ENCODE measurements at places on chromosomes 7 and 10.

GRCh38 chr7:70771451-70771850 lies 360.5 kb upstream of the GALNT17 start:
- DNase-seq, result no peak

DNA sequence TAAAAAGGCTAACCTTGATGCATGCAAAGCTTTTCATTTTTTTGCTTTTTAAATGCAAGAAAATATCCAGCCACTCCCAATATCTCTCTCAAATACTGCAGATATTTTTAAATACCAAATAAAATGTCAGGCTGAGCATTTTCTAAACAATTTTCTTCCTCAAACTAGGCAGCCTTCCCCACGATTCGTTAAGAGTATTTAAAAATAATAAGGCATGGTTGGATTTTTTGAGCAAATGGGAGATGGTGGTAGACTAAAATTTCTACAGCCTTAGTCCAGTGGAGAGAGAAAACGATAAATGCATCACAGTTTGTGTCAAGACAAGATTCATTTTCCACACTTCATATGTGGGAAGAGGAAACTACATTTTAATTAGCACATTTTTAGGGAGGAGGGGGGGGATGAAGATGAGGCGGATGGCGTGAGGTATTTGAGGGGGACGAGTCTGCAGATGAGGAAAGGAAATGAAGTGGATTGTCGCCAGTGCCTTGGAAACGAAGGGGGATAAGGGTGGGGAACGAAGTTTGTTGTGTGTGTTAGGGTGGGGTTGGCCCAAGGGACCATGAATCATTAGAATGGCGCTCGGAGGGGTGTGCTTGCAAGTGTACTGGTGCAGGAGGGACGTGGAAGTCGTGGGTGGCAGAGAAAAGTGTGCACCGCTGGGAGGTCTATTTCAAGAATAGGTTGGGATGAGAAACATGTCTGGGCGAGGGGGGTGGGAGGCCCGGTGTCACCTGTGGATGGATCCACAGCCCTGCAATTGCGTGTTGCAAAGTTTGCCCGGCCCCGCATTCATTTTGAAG lies 1.2 kb upstream of the ADD3 start:
- DNase-seq, result peak; percentile 20

DNA sequence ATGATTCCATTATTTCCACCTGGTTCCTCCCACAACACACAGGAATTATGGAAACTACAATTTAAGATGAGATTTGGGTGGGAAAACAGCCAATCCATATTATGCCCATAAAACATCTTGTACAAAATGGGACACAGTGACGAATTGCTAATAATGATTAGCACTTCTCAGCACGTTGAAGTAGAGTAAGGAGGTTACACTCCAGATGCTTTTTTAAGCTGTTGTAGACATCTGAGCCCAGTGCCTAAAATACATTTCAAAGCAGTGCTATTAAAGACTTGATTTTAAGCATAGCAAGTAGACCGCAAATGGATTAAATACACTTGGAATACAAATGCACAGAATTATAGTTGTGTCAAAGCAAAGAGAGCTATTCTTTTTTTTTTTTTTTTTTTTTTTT lies 105.9 kb downstream of the AASS start:
- DNase-seq, result no peak

GRCh38 chr7:158620418-158620817 lies 32.8 kb upstream of the PTPRN2 start:
- no peak for DNase-seq

GRCh38 chr10:113047605-113047962 lies 97.5 kb downstream of the TCF7L2 start:
- DNase-seq, result no peak

DNA sequence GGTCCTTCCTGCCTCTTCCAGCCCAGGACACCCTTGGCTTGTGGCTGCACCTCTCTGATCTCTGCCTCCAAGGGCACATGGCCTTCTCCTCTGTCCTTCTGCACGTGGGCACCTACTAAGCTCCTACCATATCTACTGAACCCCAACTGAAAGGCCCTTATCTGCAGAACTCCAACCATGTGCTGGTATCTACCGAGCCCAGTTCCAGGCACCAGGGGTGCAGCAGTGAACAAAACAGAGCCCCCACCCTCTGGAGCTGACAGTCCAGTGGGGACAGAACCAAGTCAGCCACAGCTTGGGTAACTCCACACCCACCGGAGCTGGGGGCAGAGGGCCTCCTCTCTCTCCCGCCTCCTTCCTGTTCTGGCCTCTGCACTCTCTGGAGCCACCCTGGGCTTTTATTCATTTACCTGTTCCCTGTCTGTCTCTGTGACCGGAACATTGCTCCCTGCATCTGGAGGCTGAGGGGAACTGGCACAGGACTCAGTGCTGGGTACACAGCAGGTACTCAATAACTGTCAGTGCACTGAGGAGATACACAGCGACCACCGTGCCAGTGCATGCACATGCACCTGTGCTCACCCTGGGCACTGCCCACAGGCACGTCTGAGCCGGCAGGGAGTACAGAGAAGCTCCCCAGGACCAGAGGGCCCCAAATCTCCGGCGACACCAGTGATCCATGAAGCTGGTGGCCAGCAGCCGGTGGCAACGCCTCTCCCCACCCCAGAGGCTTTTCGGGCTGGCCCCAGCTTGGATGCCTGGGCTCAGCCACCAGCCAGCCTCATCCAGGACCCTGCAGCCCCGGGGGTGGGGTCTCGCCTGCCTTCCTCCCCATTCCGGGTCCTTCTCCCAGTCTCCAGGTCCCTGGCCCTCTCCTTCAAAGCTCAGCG lies 2.0 kb downstream of the MICALL2 start:
- DNase-seq, result no peak

GRCh38 chr10:78197628-78198272 lies 164.1 kb downstream of the RPS24 start:
- no peak for DNase-seq

- DNase-seq, result no peak
Measured at GRCh38 chr7:90723233-90723632, 127.1 kb downstream of the CDK14 start.

DNA sequence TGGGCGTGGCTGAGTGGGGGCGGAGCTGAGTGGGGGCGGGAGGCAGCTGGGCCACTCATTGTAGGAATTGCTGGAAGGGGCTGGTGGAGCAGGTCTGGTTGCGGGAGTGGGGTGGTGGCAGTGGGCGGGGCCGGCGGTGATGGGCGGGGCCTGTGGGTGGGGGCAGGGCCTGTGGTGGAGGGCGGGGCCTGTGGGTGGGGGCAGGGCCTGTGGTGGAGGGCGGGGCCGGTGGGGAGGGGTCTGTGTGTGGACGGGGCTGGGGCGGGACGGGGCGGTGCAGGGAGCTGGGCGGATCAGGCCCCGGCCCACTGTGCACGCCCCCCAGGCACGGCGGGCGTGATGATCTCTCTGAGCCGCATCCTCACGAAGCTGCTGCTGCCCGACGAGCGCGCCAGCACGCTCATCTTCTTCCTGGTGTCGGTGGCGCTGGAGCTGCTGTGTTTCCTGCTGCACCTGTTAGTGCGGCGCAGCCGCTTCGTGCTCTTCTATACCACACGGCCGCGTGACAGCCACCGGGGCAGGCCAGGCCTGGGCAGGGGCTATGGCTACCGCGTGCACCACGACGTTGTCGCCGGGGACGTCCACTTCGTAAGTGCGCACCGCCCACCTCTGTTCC lies 14.0 kb downstream of the SLC29A4 start:
- DNase-seq, result peak; percentile 87

GRCh38 chr7:13829914-13830900 lies 159.3 kb downstream of the ETV1 start:
- DNase-seq, result no peak

DNA sequence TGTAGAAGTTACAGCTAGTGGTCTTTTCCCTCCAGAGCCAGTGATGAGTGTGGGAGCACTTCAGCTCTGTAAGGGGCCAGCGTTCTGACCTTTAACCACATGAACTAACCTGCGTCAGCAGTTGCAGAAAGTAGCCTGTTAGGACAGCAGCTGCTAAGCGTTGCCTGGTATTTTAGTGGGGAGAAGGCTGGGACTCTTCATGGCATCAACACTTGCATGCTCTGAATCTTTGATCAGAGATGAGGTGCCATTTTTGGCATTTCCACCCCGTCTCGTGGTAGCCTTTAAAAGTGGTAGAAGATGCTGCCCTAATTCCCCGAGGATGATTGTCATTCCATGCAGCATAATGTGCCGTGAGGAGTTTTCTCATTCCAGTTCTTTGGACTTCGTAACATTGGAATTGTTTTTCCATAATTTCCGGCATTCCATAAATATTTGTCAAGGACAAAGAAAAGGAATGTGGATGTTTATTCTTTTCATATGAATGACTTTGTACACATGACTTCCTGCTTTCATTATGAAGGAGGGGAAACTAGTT lies 92.2 kb downstream of the AVL9 start:
- DNase-seq, result no peak

DNA sequence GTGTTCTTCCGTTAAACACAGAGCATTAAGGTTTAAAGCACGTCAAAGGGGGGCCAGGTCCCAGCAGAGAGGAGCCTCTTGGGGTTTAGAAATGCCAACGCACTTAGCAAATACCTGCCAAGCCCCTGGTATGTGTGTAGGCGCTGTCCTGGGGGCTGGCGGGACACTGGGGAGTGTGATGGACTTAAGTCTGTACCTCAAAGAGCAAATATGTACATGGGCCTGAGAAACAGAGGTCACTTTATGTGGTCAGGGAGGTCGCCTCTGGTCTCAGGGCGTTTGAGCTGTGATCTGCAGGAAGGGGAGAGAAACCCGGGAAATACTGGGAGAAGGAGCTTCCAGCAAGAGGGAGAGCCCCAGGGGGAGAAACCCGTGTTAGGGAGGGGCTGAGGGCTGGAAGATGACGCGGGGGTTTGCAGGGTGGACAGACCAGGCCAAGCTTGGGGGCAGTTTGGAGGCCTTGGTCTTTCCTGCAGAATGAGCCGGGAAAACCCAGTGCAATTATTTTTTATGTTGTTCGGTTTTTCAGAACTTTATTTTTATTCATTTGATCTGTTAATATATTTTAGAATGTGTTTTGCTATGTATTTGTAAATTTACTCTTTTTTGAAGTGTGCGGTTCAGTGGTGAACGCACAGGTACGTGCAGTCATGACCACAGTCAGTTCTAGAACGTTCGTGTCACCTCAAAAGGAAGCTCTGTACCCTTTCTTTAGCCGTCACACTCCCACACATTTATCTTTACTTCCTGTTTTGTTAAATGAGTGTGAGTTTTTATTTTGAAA lies 441.4 kb upstream of the FOXK1 start:
- DNase-seq, result no peak

GRCh38 chr7:112267944-112268691 lies 61.6 kb downstream of the ZNF277 start:
- DNase-seq, result no peak

- no peak for DNase-seq
Measured at GRCh38 chr7:80319461-80319860, 184.8 kb downstream of the GNAI1 start.

DNA sequence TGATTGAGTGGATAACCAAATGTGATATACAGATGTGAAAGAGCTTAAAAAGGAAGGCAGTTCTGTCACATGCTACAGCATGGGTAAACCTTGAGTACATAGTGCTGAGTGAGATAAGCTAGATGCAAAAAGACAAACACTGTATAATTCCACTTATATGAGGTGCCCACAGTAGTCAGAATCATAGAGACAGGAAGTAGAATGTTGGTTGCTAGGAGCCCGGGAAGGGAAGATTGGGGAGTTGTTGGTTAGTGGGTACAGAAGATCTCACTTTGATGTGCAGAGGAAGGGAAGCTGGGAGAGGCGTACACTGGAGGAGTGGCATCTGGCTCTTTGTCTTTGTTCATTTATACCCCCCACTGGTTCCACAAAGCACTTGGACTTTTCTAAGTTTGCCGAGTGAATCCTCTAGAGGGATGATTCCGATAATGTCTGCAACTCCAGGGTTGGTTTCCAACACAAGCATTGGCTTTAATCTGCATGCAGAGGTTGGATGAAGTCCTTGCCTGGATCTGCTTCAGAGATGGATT lies 39.5 kb downstream of the TSPAN14 start:
- no peak for DNase-seq

DNA sequence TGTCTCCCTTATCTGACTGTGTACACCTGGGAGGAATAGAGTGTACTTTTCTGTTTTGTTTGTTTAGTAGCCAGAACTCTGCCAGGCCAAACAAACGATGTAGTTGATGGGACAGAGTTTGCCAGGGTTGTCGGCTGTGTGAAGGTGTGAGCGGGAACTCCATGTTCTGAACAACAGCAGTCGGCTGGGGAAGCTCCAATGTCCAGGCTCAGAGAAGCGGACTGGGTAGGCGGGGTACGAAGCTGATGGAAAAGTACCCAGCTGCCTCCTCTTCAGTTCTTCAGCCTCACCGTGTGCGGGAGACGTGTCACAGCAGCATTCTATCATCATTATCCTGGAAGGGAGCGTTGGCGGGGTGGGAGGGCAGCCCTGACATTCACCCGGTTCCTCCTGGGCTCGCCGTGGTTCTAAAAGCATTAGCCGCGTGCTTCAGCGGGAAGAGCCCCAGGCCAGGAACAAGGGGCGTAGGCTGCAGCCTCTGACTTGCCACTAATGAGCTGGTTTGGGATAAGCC lies 52.9 kb downstream of the PFKFB3 start:
- DNase-seq, result no peak

Data from GM13976 (cell line).